ENCODE measurements at places on chromosomes 7 and 10. TPM values are rescaled to one million over a fixed set of nuclear protein-coding genes. Genes with fewer than 3 reads are reported as not detected.

The SLC35G1 gene
- total RNA-seq, result 3.4 TPM

The MBL2 gene
- total RNA-seq, result not detected

The IL15RA gene
- total RNA-seq, result 28.2 TPM

The LFNG gene
- total RNA-seq, result 48.8 TPM

The GOLGA7B gene
- 5.8 TPM for total RNA-seq

The EBLN1 gene
- total RNA-seq, result not detected

The CRHR2 gene
- total RNA-seq, result not detected
